ENCODE measurements at places on chromosomes 2 and 18.

DNA sequence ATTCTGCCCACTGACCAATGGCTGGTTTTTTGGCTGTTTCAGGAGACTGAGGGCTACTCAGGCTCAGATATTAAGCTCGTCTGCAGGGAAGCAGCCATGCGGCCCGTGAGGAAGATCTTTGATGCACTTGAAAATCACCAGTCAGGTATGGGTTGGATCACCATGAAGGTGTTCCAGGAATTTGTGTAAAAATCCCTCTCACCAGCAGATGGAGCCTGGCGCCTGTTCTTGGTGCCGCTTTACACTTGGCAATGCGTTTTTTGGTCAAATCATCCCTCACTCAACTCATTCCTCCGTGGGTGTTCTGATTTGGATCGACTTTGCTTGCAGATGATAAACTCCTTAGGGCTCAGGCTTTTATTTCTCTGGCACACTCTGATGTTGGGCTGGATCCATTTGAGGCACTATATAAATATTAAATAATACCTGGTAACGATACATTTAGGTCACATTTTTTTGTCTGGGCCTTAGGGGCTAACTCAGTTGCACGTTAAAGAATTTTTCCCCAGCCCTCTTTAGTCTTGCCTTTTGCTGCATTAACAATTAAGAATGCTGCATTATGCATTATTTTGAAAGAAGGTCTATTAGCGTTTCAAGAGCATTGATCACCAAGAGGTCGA, 50.0 kb downstream of the HDHD2 start:
- peak; percentile 8 for DNase-seq

- DNase-seq, result no peak
Observed at GRCh38 chr2:145740302-145740701, 1220.4 kb upstream of the ZEB2 start.

GRCh38 chr2:241307055-241307454, 8.4 kb downstream of the HDLBP start:
- DNase-seq, result no peak

DNA sequence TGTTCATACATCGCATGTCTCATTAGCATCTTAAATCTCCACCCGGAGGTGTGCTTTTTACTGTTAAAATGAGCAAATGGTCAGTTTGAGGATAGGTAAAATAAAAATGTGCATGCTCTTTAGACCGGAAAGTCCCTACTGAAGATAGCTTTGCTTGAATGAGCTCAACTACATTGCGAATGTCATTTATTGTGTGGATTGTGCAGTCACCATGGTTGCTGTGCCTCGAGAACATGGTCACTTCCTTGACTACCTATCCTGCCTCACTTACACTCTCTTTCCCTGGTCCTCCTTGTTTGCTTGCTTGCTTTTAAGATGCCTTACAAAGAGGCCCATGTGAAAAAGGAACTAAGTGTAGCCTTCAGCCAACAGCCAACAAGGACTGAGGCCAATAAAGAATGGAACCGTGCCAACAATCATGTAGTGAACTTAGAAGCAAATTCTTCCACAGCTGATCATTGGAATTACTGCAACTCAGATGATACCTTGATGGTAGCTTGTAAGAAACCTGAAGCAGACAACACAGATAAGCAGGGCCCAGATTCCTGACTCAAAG, 72.2 kb upstream of the BARD1 start:
- no peak for DNase-seq
